AG04449 (cell line): ENCODE measurements at places on chromosomes 11 and 22.

GRCh38 chr11:68354148-68354872 is 41.9 kb downstream of the LRP5 start:
- peak; percentile 87 for DNase-seq

DNA sequence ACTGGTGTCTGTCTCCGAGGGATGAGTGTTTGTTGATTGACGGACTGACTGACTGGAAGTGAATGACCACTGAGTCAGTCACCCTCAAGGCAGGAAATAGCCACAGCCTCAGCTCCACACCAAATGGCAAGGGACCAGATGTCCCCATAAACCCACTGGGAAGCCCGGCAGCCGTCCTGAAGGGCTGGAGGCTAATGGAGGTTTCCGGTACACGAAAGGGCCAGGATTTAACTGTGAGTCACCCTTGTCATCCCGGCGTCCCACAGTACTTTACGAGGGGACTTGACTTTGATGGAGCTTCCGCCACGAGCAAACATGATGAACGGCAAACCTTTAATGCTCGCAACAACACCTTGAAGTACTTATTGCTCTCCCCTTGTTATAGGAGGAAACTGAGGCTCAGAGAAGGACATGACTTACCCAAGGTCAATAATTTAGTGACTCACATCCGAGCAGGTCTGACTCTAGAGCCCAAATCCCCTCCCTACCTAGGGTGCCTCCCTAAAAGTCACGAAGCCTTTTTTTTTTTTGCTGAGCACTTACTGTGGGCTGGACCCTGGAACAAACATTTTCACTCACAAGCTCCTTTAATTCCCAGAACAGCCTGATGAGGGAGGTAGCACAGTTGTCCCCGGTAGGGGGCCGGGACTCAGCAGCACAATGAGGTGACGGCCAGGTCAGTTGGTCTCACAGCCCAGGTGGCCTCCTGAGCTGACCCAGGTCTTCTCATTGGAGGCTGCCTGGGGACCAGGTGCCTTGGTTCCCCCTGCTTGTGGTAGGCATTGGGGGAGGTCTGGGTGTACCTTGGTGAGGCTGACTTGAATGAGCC is 25.2 kb upstream of the GCAT start:
- no peak for DNase-seq

DNA sequence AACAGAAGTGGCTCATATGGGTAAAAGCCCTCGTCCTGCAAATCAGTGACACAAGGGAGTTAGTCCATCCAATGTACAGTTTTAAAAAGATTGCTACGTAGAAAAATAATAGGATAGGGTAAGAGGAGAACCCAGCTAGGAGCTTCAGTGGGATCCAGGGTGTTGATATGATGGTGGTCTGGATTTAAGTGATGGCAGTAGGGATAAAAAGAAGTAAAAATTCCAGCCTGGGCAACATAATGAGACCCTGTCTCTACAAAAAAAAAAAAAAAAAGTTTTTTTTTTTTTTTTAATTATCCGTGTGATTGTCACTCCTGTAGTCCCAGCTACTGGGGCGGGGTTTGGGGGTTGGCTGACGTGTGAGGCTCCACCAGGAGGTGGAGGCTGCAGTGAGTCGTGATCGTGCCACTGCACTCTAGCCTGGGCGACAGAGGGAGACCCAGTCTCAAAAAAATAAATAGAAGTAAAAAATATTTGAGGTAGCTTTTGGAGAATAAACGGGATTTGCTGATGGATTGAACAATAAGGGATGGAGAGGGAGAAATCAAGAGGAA is 7.0 kb upstream of the L3MBTL2 start:
- no peak for DNase-seq

DNA sequence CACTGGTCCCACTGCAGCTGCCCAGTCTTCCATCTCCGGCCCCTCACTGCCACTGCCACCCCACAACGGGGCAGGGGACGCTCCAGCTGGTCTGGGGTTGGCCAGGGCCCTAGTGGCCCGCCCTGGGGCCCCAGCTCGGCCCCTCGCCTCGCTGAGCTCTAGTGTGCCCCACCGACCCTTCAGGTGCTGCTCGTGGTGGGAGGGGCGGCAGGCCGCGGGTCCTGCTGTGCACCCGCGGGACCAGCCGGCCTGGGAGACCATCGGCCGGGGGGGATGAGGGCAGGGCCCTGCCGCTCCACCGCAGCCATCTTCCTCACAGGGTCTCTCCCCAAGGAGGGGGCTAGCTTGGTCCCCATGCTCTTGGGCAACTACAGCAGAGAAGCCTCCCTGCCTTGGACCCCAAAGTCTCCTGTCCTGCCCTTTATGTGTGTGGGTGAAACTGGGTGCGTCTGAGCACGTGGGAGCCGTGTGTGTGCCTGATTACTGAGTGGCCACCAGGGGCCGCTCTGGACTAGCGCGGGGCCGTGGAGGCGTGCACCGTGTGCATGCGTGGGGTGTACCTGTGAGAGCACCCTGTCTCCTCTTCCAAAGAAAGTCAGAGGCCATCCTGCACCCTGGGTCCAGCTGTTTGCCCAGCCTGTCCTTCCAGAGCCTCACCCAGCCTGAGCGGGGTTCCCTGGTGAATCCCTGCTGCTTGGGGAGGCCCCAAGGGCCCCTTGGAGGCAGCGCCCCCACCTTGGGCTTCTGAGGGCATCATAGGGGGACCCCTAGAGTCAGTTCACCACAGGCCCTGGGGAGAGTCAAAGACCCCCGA is 6.0 kb upstream of the ACR start:
- no peak for DNase-seq

GRCh38 chr11:22415476-22415875 is 77.3 kb downstream of the SLC17A6 start:
- no peak for DNase-seq

- no peak for DNase-seq
Observed at GRCh38 chr22:40175611-40176244, 2.0 kb upstream of the TNRC6B start.

GRCh38 chr22:42269432-42270175 is 849 bp downstream of the TCF20 start:
- DNase-seq, result no peak
